Brain microvascular endothelial cell (primary cell): ENCODE measurements at places on chromosomes 11 and 22.

- peak; percentile 74 for DNase-seq
Observed at GRCh38 chr11:43904742-43905535, 24.3 kb downstream of the ALKBH3 start.

- no peak for DNase-seq
Observed at GRCh38 chr11:130161441-130162145, 2.0 kb downstream of the ST14 start.

DNA sequence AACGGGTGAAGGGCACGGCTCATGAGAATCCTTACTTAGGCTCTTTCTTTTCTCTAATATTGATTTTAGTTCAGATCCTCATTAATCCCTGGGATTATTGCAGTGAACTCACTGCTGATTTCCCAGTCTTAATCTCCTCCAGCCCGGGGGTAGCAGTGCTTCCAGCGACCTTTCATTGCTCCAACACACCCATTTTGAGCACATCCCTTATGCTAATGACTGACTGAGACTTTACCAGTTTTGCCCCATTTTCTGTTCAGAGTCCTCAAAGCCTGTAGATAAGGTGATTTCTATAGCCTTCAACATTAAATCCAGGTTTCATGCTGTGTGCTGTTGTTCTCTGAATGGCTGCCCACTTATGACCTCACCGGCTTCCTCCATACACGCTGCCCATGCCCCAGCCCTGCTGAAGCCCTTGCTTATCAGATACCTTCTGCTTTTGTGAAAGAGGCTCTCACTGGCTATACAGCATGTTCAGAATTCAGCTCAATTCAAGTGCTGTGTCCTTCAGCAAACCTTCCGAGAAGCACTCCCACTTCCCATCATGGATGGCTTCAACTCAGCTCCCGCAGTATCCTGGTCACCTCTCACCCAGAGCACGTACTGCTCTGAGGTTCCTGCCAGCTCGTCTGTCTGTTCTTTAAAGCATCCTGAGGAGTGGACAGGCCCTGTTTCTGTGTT, 49.0 kb downstream of the PPFIA1 start:
- DNase-seq = no peak

DNA sequence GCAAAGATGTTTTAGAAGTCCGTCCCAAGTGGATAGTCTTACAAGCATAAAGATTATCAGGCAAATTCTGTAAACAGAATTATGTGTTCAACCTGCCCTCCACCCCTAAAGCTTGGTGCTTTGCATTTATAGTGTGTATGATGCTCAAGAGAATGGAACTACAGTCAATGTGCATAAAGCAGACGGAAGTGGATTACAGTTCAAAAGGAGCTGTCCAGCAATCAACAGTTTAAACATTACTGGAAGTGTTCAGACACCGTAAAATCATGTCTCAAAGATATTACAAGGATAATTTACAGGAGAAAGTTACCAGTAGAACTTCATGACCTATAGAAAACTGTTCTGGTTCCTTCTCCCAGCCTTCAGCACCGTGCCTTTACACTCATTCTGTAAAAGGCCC, 1.0 kb downstream of the RIC3 start:
- DNase-seq = peak; percentile 5

DNA sequence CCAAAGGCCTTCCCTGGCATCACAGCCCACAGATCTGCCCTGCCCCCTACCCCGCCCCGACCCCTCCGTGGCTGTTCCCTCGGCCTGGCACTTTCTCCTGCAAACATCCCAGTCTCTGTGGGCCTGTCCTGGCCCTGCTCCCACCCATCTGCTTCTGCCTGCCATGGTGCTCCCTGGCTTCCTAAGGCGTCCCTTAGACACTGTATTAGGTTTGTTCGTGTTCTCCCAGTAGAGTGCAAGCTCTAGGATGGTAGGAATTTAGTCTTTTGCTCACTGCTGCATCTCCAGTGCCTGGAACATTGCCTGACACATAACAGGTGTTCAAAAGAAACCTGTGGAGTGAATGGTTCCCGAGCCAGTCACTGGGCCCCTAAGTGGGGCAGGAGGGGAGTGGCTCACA, 69.6 kb upstream of the PITPNB start:
- DNase-seq = no peak

DNA sequence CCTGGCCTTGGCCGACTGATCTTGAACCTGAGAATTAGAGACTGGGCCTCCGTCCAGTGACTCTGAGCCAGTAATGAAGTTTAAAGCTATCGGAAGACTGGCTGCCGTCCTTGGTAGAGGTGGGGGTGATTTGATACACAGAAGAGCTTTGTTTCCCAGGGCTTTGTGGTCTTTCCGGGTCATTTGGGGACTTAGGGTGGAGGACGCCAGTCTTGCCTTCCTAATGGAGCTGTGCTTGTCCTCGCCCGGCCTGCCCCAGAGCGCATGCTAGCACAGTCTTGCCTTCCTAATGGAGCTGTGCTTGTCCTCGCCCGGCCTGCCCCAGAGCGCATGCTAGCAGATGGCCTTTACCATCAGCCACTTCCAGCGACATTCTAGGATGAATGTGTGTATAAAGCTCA, 65.8 kb downstream of the ST3GAL4 start:
- DNase-seq = no peak

DNA sequence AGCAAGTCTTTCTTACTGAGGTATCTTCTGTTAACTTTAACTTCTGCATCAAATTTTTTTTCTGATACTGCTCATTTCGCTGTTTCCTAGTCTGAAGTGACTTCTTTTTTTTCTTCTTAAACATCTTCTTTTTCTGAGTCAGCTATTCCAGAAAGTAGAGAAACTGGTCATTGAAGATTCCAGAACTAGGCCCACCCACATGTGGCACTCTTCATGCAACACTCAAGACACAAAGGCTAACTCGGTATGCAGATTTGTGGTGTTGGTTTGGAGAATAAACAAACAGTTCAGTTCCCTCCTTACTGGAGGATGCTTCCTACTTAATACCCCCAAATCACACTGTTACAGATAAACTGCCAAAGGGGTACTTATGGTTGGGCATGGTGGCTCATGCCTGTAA, 25.2 kb upstream of the MTCH2 start:
- DNase-seq = no peak

DNA sequence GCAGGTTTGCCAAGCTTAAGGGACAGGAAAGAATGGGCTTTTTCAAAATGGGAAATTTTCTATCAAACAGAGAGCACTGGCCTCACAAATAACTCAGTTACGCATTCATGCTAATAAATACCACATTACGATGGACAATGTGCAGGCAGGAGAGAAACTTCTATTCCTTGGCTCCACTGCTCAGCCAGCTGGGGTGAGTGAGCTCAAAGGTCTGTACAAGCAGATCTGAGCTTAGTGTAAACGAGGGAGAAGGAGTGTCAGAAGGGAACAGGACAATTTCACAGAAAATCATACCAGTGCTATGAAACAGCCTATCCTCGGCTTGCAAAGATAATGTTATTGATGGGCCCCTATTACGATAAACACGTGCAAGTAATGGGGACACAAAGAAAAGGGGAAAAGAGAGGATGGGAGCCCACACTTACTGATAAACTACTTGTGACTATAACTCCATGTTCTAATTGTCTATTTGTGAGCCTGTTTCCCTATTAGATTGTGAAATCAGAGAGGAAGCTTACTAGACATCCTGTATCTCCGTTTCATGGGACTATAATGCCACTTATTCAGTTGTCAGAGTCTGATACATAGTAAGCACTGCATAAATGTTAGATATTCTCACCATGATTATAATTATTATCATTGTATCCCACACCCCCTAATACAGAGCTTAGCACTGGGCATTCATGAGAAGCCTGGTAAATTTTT, 46.3 kb downstream of the AMOTL1 start:
- DNase-seq = no peak

DNA sequence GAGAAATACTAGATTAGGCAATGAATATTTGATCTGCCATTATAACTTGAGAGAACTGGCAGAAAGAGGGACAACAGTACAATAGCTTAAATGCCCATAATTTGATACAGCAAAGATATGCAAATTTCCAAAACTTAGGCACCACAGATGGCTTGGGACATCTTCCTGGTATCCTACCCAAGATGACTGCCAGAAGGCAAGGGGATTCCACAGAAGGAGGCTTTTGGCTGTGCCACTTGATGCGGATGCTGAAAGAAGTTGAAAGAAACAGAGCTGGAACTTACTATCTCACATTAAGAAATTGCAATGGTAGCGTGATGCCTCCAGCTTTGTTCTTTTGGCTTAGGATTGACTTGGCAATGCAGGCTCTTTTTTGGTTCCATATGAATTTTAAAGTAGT, 216.7 kb downstream of the TTC28 start:
- DNase-seq = no peak

GRCh38 chr11:133934599-133935550, 21.9 kb downstream of the IGSF9B start:
- DNase-seq = peak; percentile 56

- DNase-seq = peak; percentile 49
Observed at GRCh38 chr11:88414981-88415413, 77.5 kb upstream of the CTSC start.

- DNase-seq = peak; percentile 69
Observed at GRCh38 chr11:30107899-30108298, 91.1 kb upstream of the KCNA4 start.

DNA sequence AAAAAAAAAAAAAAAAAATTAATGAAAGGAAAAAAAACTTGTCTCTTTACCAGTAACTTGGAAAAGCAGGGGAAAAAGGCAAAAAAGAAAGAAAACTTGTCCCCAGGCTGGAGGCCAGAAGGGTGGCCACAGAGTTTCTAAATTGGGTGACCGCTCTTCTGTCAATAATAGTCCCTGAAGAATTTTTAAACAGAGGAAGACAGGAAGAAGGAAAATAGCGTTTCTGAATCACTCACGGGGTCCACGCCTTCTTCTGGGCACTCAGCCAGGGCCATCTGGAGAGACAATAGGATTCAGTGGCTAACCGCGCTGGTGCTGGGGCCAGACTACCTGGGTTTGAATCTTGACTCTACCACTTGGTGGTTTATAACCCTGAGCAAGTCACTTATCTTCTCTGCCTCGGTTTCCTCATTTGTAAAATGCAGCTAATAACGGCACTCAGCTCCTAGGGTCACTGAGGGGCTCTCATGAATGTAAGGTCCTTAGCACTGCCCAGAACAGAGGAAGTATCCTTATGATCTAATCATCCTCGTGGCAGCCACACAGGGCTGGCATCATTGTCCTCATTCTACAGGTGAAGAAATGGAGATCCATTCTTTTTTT, 7.0 kb downstream of the C11orf86 start:
- DNase-seq = peak; percentile 92

- peak; percentile 78 for DNase-seq
Observed at GRCh38 chr11:76629116-76629852, 41.3 kb downstream of the LRRC32 start.

DNA sequence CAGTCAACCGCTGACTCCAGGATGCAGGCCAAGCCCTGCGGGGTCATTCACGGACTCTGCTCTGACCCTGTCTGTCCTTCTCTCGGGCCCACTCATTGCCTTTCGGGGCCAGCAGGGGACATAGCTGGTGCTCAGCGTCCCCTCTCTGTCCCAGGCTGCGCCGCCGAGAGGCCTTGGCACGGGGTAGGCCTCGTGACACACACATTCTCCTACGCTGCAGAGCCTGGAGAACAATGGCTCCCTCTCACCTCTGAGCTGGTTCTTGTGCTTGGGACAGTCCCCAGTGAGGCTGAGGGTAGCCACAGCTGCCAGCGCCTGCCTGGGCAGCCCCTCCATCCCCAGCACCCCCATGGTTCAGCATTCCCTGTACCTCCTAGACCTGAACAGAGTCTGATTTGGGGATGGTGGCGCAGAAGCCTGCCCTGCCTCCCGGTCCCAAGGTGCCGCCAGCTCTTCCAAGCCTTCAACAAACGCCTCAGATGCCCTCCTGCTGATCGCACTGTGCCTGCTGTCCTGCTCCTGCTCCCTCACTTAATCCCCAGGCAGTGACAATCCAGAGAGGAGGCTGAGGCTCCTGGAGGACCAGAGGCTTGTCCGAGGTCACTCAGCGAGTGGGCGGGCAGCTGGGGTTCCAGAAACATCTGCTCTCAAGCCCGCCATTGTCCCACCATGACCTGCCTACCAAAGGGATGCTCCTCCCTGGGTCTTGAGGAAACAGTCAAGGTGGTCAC, 30.4 kb downstream of the DUSP8 start:
- no peak for DNase-seq

DNA sequence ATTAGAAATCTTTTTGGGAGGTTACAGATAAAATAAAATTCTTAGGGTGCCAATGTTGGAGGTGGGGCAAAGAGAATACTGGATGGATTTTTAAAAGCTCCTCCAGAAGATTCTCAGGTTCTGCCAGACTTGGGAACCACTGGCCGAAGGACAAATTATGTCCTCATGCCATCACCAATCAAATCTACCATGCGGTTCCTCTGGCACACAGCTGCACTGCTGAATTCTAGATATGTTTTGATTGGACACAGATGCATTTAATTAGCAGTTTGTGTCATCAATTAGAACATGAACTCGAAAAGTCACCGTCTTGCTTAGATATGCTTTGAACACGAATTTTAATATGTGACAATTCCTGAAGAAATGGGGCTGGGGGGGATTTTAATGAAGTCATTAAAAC, 1269.2 kb downstream of the LRRC4C start:
- no peak for DNase-seq

GRCh38 chr11:94576306-94576705, 9.1 kb downstream of the PIWIL4 start:
- no peak for DNase-seq

- peak; percentile 92 for DNase-seq
Observed at GRCh38 chr11:132126973-132127899, 756.8 kb downstream of the NTM start.

- DNase-seq = no peak
Observed at GRCh38 chr11:46114961-46115360, 6.3 kb downstream of the PHF21A start.

DNA sequence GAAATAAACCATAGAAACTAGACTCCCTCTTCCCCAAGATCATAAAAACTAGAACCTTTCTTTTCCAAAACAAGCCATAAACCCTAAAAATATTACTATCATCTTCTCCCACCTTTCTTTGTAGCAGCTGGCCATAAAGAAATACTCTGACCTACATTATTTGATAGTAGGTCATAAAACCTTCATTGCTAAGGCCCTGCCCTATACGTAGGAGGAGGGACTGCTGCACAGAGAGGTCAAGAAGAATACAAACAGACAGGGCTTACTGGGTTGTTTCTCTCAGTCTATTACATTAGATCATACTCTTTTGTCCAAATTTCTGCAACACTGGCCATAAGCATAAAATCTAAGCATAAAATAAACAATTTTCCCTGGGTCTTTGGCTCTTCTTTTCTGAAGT, 101.5 kb downstream of the TYR start:
- no peak for DNase-seq

- peak; percentile 70 for DNase-seq
Observed at GRCh38 chr22:36856121-36856791, 4.5 kb upstream of the NCF4 start.

GRCh38 chr11:7186190-7186589, 65.5 kb upstream of the SYT9 start:
- peak; percentile 13 for DNase-seq

GRCh38 chr22:48153726-48154125, 1391.3 kb downstream of the TBC1D22A start:
- no peak for DNase-seq

- no peak for DNase-seq
Observed at GRCh38 chr11:57530215-57530595, 349 bp downstream of the TIMM10 start.

GRCh38 chr11:8754241-8754640, 71.6 kb downstream of the RPL27A start:
- DNase-seq = no peak
